ENCODE measurements at places on chromosomes 7 and 10.

DNA sequence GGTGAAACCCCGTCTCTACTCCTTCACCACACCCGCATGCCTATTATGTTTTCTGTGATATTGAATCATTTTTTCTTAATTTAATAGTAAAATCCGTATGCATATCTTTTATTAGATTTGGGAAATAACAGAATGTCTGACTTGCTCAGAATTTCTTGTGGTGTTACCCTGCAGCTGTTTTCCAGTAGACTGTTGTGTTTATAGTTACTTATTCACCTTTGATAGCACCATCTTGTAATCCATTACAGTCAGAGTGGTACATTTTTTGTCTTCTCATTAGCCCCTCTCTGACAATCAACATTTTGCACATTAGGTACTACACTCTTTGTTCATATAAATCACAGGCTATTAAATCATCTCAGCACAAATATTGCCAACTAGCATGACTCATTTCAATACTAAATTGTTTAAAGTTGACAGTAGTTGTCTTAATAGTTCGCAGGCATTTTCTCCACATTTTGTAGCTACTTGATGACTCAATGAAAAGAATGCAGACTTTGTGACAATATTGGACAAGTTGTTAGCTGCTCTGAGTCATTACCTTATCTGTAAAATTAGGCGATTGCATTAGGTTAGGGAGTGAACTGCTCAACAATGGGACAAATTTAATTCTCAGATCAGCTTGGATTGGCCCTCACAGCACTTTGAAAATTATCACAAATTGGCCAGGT, 17.8 kb upstream of the SLC16A12 start:
- no peak for DNase-seq

- no peak for DNase-seq
Observed at GRCh38 chr10:57786850-57787750, 480.6 kb downstream of the IPMK start.

DNA sequence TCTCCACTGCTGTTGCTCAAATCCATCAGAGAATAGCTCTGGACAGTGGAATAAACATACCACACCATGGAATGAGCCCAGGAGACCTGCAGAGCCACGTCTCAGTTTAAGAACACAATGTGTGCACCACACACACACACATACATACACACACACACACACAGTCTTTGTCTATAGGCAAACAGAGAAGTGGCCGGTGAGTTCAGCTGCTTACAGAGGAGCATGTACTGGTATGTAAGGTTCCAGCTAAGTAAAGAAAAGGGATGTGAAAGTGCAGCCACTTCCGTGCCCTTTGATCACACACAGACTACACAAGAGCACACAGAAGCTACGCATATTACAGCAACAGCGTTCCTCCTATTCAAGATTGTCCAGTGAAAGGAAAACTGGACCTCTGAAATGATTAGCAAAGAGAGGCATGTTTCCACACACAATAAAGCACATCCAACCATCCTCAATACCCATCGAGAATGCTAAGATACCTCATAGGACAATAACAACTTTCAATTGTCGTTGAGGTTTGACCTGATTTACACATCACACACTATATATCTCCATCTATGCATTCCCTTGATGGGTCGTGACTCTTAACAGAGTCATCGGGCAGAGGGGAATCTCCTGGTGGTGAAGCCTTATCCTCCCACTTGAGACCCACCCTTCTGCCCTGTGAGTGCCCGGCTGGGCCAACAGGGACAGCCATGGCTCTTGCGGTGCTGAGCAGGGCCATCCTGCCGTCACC, 23.6 kb downstream of the SLC35B4 start:
- DNase-seq = no peak

GRCh38 chr7:81482600-81483186, 287.2 kb downstream of the HGF start:
- DNase-seq = no peak

- DNase-seq = no peak
Observed at GRCh38 chr7:152144557-152145245, 119.2 kb downstream of the GALNT11 start.

GRCh38 chr10:120260456-120260855, 196.6 kb upstream of the PLPP4 start:
- DNase-seq = no peak

DNA sequence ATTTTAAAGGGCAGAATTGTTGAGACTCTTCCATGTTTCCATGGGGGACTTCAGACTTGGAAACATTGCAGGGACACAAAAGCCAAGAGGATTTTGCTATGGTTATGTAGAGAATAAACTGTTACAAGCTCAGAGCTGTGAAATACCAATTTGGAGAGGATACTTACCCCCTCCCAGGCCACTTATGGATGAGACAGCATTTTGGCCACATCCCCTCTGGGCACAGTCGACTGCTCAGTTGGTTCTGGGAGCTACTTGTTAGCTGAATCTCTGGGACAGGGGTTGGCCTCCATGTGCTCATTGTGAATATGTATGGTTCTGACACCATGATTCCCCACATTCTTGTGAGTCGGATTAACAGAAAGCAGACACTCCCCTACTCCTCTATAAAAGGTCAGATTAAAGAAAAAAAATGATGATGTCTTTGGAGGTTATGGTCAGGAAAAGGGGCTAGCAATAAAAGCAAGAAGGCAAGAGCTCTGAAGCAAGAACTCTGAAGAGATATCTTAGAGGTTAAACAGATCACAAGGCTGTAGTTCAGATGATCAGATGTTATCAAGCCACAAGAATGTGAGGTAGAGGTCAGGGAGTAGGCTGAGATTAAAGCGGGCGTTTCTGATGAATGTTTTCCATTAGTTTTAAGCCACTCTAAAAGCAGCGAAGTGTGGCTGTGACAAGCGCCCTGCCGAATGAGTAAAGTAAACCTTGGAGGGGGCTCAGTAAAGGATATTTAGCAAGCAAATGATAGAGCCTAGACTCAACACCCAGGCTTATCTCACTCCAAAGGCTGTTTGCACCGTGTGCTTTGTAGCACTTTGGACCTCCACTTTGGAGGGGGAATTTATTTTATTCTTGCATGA, 17.2 kb downstream of the STAMBPL1 start:
- DNase-seq = no peak

- DNase-seq = no peak
Observed at GRCh38 chr7:37113661-37114355, 334.9 kb downstream of the ELMO1 start.

DNA sequence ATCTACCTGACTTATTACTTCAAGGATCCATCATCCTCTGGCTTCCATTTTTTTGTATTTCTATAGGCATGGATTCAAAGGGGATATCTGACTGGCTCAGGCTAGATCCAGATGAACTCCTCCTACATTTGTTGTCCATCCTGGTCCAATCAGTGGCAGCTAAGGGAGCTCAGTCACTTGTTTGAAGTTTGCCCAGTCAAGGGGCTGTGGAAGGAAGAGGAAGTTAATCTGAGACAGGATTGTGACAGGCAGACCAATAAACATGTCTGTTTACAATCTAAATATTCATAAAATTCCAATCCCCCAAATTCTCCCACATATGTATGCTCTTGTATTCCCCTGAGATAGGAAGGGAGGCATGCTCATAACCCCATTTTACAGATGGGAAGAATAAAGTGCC, 48.7 kb downstream of the CAV1 start:
- no peak for DNase-seq

GRCh38 chr7:142454862-142455261, 197.0 kb upstream of the PRSS58 start:
- no peak for DNase-seq

DNA sequence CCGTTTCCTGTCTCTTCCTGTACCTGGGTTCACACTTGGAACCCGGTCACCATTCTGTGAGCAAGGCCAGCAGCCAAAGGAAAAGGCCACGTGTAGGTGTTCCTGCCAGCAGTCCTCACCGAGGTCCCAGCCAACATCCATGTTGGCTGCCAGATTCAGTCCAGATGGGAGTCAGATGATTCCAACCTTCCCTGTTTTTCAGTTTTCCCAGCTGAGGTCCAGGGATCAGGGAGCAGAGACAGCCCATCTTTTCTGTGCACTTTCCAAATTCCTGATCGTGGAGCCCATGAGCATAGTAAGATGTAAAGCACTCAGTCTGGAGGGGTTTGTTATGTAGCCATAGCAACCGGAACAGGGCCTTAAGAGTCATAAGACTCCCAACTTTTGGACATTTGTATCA, 3.9 kb upstream of the PVRIG start:
- peak; percentile 76 for DNase-seq

All from right forelimb (tissue), 1 donor.